ENCODE measurements at places on chromosomes 7 and 10.

DNA sequence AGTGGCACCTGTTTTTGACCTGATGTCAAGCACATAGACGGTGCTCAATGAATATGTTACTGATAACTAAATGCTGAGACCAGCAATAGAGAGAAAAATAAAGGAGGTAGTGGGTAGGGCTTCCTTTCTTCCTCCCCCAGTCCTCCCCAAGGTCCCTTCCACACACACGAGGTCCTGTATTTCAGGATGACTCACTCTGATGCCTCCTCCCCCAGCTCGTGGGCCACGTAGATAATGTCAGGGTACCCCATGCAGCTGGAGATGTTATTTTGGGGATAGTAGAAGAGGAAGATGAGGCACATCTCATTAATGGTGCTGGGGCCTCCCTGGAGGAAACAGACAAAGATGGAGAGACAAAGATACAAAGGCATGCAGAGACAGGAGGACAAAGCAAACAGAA is 17.3 kb downstream of the PRSS58 start:
- no peak for DNase-seq

GRCh38 chr7:105000927-105001336 is 13.1 kb upstream of the KMT2E start:
- no peak for DNase-seq

DNA sequence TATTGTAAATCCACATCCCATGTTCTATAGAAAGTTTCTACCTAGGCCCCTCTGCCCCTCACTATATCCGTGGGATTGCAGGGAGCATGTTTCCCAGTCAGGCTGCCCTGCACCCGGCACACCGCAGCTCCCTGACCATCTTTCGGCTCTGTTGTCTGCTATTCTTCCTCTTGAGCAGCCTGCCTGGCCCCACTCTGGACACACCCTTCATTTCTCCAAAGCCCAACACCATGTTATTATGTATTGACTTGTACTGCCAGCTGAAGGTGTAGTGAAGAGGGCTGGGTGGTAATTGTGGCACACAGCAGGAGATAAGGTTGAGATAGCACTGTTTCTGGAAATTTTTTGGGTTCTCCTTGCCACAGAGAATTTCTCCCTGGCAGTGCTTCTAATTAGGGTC is 9.8 kb downstream of the LRMDA start:
- DNase-seq: no peak

DNA sequence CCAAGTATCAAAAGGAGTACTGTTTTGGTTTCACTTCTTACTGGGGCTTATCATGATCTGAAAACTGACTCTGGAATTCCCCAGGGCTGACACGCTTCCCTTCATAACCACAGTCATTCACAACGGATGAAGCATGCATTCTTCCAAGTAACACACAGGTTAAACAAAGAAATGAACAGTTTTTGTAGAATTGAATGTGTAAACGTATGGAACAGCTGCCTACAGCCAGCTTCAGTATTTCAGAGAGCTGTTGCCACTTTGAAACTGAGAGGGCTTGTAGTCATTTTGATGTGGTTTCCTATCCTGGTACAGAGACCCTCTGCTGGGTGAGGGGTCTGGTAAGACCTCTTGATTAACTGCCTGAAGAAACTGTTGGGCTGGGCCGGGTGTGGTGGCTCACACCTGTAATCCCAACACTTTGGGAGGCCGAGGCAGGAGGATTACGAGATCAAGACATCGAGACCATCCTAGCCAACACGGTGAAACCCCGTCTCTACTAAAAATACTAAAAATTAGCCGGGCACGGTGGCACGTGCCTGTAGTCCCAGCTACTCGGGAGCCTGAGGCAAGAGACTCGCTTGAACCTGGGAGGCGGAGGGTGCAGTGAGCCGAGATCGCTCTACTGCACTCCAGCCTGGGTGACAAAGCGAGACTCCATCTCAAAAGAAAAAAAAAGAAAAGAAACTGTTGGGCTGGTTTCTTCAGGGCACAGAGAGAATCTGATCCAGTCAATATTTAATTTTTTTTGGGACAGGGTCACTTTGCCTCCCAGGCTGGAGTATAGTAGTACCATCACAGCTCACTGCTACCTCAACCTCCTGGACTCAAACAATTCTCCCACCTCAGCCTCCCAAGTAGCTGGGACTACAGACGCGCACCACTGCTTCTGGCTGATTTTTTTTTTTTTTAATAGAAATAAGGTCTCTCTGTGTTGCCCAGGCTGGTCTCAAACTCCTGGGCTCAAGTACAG is 4.7 kb downstream of the NFE2L3 start:
- peak; percentile 90 for DNase-seq

GRCh38 chr7:20157456-20157855 is 59.7 kb downstream of the MACC1 start:
- no peak for DNase-seq

DNA sequence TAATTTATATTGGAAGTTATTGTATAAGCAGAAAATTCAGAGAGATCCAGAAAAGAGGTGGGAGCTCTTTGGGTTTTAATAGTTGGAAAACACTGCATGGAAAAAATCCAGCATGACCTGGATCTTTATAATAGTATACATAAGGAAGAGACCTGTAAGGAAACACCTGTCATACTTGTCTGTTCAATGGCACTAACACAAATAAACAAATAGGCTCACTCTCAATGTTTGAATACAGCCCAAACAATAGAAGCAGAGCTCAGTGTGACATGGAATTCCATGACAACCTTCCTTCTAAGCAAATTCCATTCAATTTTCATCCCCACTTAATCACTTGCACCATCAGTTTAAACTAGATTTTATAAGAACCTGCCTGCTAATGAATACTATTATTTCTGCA is 31.7 kb downstream of the CISD1 start:
- no peak for DNase-seq

- DNase-seq: no peak
Measured at GRCh38 chr10:12508165-12508564, 158.8 kb downstream of the CAMK1D start.

- no peak for DNase-seq
Measured at GRCh38 chr7:137418841-137419240, 75.3 kb upstream of the PTN start.

DNA sequence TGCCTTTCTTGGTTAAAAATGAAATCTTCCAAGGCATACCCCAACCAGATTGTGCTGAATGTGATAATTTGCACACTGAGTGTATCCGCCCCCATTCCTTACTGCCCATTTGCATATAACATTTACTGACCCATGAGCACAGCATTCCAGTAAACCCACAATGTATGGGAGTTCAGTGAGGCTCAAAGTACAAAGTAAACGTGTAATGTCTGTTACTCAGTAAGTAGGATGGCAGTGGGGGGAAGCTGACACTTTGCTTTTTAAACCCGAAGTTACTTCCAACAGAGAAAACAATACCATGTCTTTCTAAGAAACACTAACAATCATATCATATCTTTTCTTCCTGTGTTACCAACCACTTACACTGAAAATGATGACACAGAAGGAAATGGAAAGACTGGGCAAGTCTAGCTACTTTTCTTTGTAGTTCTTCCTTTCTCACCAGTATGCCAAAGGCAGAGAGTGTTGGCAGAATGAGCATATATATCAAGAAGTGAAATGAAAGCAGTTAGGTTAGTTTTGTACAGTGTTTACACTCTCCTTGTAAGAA is 27.1 kb upstream of the SOSTDC1 start:
- DNase-seq: no peak

- no peak for DNase-seq
Measured at GRCh38 chr7:33885290-33886148, 19.8 kb upstream of the BMPER start.

GRCh38 chr10:70131560-70131937 is 1.1 kb downstream of the AIFM2 start:
- no peak for DNase-seq

DNA sequence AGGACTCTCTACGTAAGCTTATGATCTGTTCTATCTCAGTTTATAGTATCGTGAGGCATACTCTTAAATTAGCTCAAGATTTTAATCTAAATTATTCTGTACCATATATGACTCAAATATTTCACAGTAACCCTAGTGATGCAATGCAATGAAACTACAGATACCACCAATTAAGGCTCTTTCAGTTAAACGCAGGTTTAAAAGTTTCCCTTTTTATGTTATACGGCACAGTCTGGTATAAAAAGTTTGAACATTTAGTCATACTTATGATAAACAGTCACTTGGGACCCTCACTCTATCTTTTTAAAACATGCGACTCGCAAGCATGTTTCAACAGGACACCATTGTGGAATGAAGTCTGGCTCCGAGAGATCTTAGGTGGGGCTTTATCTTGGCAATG is 107.2 kb downstream of the CDK6 start:
- no peak for DNase-seq

DNA sequence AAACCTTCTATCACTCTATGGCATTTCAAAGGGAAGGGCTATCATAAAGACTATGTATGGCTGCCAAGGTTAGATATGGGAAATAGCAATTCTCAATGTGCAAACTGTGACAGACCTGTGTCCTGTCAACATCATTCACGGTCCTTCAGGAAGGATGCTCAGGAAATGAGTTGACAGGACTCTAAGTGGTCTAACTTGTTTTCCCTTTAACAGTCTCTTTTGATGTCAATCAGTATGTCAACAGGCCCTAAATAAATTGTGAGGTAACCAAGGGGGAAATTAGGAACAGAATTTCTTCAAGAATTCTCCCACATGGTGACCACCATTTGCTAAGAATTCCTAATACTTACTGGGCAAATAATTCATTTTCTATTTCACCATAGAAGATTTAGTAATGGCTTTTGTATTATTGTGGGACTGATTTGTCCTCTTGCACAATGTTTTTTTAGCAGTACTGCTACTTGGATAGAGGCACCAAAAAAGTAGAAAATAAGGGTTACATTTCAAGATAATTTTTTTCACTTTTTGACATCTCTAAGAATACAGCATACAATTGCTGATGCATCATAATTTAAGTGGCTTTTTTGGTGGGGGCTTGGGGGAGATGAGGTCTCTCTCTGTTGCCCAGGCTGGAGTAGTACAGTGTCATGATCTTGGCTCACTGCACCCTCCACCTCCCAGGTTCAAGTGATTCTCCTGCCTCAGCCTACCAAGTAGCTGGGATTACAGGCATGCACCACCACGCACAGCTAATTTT is 275.8 kb downstream of the CACNA2D1 start:
- DNase-seq: no peak

- no peak for DNase-seq
Measured at GRCh38 chr10:119269737-119270136, 62.4 kb downstream of the GRK5 start.

DNA sequence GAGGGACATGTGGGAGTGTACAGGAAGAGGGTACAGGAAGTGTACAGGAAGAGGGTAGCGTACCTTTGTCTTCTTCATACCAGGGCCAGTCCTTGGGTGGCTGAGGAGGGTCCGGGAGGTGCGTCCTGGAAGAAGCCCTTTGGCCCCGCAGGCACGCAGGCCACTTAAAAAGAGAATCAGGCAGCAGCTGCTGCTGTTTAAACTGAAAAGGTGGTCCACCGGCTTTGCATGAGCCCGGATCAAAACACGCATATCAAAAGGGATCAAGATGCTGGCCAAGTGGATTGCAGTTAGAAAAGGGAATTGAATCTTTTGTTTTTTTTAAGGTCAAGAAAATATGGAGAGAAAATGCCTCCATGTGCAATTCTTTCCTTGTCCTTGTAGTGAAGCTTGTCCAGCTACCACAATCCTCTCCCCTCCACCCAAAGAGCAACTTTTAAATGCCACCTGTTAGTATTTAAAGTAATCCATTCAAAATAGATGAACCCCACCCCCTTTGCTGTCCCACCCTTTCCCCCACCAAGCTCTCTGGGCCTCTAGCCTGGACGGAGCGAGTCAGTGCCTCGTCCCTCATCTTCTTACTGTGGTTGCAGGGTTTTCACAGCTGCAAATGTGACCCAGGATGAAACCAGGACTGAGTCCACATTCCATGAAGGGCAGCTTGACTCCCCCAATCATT is 142.8 kb downstream of the GLCCI1 start:
- no peak for DNase-seq

DNA sequence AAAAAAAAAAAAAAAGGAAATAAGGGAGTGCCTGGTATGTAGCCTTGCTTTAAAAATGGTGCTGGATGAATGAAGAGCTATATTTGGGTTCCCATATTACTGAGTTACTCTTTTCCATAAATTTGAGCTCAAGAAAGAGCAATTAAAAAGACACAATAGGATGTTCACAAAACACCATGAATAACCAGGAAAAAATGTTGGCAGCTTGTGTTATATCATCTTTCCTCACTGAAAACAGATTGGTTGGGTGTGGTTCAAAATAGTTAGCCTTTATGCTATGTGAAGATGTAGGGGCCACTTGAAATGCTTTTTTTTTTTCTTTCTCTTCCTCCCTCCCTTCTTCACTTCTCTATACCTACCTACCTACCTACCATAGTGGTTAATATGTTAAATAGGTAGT is 256.9 kb downstream of the STK31 start:
- DNase-seq: no peak

DNA sequence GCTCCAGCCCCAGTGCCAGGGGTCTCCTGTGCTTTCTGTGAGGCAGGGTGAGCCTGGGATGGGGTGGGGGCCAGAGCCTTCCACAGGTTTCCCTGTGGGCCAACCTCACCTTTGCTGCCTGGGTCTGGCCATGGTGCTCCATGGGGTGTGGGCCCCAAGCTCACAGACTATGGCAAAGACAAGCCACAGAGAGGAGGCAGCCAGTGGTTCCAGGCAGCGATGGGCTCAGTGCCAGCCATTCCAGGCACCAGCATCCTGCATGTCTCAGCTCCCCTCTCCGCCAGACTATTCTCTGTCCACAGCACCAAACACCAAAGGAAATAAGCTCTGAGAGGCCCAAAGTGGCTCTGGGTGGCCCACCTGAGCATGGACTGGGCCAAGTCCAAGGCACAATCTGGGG is 133.5 kb downstream of the PTPN20 start:
- DNase-seq: no peak

DNA sequence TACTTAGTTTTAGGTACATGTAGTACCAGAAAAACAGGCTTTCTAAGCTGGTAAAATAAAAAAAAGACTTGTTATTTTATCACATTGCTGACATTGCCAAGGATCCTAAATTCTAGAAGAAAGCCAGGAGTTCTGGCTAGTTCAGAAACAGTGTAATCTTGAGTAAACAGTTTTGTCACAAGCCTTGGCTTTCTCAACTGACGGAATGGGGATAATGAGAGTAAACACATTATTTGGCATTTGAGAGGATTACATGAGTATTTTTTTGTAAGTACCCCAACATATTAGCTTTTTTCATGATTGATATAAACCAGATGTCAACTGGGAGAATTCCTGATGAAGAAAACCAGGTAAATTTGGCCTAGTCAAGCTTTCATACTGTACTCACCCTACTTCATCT is 269.8 kb downstream of the SORCS1 start:
- no peak for DNase-seq

All from SW 1271 (cell line).